ENCODE measurements at places on chromosomes 1 and 21.

GRCh38 chr1:183235503-183235902, 49.4 kb downstream of the LAMC2 start:
- DNase-seq, result no peak

- no peak for DNase-seq
Measured at GRCh38 chr21:41965461-41966013, 11.7 kb upstream of the C2CD2 start.

DNA sequence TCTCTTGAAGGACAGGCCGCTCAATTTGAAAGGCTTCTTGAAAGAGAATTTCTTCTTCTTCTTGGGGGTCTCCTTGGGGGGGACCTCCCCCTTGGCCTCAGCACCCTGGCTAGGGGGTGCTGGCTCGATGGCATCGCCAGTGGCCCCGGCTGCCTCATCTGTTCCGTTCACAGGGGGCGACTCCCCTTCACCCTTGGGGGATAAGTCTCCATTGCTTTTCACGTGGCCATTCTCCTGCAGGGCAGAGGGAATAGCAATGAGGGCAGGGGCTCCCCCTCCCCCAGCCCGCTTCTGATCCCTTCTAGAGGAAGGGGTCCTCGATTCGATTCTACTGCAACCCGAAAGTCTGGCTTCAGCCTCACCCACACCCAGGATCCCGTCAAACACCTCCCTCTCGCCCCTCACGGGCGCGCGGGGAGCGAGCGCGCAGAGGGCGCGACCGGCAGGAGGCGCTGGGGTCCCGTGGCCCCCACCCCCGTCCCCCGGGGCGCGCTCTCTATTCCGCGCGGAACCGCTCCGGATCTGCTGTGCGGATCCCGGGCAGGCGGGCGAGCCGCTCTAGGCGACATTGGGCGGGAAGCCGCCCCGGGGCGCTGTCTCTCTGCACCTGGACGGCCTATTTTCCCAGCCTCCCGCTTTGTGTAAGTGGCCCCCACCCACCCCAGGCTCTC, 1.0 kb downstream of the MARCKSL1 start:
- peak; percentile 60 for DNase-seq

- DNase-seq, result no peak
Measured at GRCh38 chr1:238738892-238739291, 647.5 kb upstream of the CHRM3 start.

DNA sequence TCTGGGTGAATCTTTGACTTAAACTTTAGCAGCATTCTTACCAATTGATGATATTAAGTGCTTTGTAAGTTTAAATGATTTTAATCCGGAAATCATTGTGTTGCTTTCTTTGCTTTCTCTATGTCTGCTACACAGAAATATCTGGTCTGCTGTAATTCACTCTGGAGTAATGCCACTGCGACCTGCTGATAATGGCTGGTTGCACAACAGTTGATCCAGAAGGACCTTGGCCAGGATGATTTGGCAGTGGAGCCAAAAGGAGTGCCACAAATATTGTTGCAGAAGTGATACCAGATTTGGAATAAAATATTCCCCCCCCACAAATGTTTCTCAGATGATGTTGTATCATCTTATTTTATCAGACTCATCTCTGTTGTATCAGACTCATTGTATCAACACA, 2063.9 kb downstream of the MRPL39 start:
- DNase-seq, result no peak

GRCh38 chr1:242006976-242007375, 8.1 kb upstream of the MAP1LC3C start:
- DNase-seq, result no peak
